ENCODE measurements at places on chromosomes 5 and 9.
A peak's percentile ranks its signal among the peaks of the same experiment; 100 is the strongest.

DNA sequence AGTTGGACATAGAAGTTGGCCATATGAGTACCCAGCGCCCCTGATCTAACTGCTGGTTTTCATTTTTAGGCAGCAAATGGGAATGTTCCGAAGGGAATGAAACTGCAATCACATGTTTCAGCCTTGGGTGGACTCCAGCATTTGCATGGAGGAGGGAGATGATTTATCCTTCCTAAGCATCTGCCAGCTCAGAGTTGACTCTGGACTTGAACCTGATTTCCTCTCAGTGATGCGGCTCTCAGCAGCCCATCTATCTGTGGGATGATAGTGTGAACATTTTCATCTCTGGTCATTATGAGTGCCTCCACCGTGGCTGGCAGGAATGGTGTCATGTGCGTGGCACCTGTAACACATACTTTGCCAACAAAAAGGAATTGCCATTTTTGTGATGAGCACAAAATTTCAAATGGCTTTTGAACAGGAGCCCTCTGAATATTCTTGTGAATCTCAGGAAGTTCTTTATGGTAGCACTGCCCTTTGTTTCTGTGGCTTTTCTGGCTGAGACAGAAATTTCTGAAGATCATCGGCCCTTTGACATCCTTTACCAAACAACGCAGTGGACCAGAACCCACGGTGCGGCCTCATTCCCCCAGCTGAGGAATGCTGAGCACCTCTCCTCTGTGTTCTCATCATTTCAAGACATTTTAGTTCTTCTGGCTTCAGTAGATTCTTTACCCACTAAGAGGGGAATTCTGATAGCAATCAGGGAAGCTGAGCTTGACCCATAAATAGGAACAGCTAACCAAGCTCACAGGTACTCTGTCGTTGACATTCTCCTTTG lies 28.5 kb downstream of the FUBP3 start:
- ATAC-seq = no peak

DNA sequence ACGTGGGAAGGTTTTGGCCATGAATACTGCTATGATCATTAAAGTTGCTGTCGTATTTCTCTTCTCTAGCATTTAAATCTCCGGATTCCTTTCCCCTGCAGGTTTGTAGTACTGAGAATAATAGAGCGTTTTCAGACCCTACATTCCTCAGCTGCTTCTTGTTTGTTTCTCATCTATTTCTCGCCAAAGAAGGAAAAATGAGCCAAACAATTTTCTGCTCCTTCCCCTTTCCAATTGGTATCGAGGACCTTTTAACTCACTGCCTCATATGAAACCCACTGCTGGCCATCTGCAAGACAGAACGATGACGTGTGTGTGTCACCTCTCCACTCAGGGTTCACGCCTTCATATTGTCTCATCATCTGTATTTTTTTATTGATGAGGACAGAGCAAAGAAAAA lies 689.4 kb upstream of the WWC1 start:
- no peak for ATAC-seq

DNA sequence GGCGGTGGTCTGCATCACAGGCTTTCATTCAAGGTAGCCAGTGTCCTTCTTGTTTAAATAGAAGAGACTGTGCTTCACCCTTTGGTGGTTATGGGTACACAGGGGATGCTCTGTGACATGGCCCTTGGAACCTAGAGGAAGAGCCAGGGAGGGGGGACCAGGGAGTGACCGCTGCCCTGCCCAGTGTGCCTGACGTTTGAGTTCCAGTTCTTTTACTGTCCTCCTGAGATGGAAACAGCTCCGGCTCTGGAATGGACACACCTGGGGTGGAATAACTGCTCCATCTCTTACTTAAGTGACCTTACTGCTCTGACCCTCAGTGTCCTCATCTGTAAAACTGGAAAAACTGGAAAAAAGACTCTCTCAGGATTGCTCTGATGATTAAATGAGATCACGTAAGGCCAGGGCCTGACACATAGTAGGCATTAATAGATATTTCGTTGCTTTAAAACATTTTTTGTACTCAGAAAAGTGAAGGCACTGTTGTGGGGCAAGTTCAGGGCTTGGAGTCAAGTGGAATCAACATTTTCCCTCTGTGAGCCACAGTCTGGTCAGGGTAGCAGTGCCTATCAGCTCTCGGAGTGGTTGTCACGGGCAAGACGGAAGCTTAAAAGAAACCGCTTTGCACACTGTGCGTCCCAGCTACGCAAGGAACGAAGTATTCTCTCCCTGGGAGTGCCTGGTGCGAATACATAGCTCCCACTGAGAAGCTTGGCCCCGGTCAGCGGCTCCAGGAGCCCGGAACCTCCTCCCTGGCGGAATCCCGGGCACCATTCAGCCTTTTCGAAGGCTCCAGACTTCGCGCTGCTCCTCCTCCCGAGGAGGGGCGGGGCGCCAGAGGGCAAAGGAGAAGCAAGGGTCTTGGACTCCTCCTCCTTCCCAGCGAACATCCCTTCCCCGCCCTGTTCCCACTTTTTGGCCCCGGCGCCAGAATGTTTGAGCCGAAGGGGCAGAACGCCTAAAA lies 5.8 kb downstream of the POU4F3 start:
- ATAC-seq = no peak

DNA sequence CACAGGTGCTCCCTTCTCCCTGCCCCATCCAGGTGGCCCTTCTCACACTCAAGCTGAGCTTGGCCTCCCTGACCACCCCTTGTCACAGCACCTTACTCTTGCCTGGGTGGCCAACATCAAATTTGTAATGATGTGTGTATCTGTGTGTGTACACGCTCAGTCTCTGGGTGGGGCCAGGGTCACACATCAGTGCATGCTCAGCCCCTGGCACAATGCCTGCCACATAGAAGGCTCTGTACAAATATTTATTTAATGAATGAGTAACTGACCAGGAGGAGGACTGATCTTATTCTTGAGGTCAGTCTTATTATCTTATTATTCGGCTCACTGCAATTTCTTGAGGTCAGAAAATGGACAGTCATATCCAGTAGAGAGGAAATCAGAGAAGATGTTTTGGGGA lies 41.3 kb upstream of the HAND1 start:
- ATAC-seq = peak; percentile 62

DNA sequence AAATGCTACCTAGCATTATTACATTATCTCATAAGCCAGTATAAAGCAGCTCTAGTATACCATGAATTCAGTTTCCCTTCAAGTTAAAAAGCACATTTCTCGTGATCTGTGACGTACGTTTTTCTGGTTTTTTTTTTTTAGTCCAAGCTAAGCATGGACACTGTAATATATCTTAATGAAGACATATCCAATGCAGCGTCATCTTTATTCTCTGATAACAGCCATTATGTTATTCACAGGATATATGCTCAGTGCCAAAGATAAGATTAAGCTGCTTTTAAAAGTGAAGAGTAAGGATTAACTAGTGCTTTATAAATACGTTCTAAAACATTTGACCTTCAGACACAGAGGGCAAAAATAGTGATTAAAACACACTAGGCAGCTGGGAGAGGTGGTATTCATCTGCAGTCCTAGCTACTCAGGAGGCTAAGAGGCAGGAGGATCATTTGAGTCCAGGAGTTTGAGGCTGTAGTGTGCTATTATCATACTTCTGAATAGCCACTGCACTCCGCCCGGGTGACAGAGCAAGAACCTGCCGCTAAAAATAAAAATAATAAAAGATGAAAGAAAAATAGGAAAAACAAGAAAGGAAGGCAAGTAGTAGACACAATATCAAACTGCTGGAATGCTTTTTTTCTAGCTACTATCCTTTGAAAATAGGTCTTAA lies 7.7 kb downstream of the CSNK1A1 start:
- ATAC-seq = no peak

GRCh38 chr5:101045689-101046088 lies 142.6 kb upstream of the ST8SIA4 start:
- no peak for ATAC-seq

- peak; percentile 80 for ATAC-seq
These were observed 30.1 kb downstream of the ZNF462 start for GRCh38 chr9:106893088-106893487.

- ATAC-seq = peak; percentile 41
These were observed 9.3 kb upstream of the ADRA1B start for GRCh38 chr5:159906943-159907342.

Measured in esophagus mucosa (tissue), 1 donor.